ENCODE measurements at places on chromosomes 5 and 9.

GRCh38 chr5:137461391-137462264, 37.5 kb downstream of the SPOCK1 start:
- DNase-seq: no peak

- DNase-seq: no peak
These were observed 2.8 kb downstream of the PURA start for GRCh38 chr5:140116716-140117115.

GRCh38 chr9:88443480-88444113, 55.4 kb downstream of the SPIN1 start:
- DNase-seq: no peak

DNA sequence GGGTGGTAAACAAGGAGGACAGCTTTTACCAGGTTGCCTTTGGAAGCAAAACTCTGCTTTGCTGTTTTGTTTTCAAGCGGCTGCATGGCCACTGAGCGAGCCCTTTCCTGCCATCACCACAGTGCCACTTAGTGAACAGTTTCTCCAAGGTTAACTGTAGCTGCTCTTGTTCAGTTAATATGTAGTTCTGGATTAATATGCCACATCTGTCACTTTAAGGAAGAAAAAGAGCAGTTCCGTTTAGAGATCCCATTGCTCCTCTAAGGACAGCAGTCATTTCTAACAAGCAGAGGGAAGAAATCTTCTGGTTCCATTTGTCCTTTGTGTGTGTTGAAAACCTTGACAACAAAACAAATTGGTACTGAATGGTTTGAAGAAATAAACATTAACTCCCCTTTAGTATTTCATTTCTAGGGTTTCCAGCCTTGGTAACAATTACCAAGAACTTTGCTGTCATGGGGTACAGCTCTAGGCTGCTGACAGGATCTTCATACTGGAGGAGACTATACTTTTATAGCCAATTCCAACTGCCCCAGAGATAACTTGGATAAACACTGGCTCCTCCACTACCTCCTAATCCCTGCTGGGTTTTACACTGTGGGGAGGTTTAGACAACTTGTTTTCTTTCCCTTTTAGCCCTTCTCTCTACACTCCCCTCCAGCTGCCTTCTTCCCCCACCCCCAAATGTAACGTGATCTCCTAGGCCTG, 10.3 kb upstream of the ABL1 start:
- no peak for DNase-seq

DNA sequence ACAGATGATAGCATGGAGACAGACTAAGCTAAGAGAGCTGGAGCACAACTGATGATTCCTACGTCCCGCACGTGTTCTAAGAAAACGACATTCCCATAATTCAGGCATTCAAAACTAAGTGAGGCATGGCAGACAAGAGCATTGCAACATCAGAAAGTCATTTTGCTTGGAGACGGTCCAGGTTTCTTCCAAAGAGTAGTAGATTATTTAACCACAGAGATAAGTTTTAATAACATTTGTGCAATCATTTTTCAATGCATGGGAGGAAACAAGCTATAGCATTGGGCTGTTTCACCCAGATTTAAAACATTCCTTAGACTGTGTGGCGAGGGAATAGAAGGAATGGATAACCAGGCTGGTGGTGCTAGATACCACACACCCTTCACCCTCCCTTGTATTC, 117.2 kb downstream of the APBA1 start:
- no peak for DNase-seq

DNA sequence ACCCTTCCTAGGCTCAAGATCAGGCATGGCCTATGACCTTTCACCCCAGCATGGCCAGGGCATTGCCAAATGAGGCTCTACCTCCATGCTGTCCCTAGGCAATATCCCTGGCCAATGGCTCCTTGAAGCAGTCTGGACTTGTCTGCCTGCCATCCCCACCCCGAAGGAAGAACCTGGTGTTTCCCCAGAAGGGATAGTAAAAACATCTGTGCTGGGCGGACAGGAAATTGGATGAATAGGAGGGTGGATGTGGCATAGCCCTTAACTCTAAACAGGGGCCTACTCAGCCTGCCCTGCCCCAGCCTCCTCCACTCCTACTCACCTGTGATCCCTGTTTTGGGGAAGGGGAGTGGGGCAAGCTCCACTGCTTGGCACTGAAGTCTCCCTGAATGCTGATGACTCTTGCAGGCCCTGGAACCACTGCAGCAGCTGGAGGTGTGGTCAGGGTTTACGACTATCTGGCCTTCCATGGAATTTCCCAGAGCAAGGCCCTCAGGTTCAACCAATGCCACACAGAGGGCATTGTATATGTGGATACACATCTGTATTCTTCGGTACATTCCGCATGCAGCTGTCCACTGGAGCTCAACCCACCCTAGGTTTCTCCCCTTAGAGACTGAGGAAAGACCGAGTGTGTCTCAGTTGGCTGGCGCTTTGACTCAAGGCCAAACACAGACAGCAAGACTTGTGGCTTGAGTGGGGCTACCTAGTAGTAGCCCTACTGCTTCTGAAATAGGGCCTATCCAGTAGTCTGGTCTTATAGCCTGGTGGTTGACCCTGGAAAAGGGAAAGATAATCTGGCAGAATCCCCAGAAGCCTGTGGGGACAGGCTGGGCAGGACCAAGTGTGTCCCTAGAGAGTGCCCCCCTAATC, 6.4 kb upstream of the P4HA2 start:
- no peak for DNase-seq

GRCh38 chr9:15782106-15782505, 229.3 kb downstream of the CCDC171 start:
- DNase-seq: no peak

DNA sequence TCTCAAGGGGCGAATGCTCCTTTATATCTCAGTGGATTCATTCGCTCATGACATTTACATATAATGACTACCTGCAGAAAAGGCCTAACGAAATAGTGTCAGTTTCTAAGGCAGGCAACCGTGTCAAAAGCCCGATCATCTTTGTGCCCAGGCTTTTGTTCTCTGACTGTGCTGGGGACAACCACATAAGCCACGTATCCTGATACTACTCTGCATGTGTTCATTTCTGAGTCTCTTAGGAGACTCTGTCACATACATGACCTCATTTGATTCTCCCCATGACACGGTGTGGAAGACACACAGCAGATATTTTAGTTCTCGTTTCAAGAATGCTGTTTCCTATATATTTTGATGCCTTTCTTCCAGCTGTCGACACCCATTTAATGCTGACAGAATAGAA, 598.5 kb downstream of the BNC2 start:
- no peak for DNase-seq

GRCh38 chr5:176619203-176619568, 9.2 kb upstream of the GPRIN1 start:
- peak; percentile 58 for DNase-seq

DNA sequence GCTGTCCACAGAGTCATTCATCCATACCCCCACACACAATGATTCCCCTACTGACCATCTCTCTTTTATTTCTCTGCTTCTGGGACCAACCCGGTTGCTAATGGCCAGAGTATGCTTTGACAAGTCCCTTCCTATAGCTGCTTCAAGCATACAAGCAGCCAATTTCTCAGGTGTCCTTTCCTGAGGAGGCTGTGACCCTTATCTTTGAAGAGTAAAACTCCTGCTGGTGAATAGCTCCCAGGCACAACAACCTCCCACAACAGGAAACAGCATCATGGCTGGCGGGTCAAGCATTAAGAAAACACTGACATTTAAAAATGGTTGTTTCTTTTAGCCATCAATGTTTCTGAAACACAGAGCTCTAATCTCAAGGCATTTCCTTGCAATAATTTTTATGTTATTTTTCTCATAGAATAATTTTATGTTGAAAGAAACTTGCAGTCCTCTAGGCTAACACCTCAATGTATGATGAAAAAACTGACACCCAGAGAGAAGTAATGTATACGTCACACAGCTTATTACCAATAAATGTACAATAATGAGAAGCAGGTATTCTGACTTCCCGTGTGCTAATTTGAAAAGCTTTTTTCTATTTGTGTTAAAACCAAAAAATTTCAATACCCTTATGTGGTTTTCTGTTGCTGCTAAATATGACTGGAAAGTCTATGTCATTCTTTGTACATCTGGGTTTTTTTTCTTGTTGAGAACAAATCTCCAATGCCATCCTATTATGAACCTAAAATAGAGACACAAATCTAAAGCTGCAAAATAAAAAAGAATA, 7.5 kb upstream of the PAM start:
- no peak for DNase-seq

- no peak for DNase-seq
These were observed 58.4 kb downstream of the ZNF510 start for GRCh38 chr9:96719521-96719920.

- no peak for DNase-seq
These were observed 80.6 kb downstream of the FEM1C start for GRCh38 chr5:115463983-115464382.

DNA sequence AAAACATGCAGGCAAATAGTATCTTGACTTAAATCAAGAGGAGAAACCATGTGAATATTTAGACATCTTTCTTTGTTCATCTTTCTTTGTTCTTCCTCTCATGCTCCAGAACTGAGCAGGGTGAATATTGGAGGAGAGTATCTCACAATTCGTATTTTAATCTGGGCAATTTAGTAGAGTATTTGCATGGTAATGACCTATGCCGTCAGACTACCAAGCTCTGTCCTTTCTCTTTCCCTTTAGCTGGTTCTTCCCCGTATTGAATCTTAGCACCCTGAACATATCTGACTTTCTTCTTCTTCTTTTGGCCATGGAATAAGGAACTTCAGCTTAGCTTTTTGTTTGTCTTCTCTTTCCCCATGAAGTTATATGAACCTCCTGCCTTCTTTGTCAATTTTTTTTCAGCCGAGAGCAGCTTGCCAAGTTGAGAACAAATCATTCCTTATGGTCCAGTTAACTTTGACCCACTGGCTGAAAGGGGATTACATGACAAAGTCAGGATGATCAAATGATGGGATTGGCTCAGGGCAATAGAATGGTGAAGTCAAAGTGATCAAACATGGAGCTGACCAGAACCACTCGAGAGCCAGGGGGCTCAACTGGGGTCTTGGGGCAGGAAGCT, 95.8 kb downstream of the DAPK1 start:
- no peak for DNase-seq

- no peak for DNase-seq
These were observed 311.2 kb upstream of the PIK3R1 start for GRCh38 chr5:67904366-67904765.

DNA sequence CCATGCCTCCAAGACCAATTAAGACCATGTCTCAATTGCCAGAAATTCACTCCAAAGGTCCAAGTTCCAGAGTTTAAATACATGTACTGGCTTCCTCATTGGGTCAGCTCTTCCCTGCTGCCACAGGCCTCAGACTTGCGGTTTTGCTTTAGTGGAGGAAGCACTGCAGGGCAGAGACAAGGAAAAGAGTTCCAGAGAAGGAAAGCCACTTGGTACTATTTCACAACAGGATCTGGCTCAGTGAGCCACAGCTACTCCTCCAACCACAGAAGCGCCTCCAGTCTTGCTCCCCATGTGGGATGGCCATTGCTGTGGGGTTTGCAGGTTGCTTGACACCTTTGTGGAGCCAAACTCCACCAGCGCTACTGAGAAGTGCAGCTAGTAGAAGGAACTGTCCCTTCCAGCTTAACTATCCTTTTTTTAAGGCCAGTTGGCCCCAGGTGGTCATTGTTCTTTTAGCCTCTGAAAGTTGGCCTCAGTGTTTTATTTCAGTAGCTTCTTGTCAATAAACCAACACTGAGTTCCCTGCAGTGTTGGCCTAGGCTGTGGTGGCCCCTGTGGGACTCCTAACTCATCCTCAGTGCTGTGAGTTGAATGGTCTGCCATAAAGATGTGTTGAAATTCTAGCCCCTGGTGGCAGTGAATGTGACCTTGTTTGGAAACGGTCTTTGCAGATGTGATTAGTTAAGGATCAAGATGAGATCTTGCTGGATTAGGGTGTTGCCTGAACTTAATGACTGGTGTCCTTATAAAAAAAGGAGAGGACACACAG, 93.7 kb upstream of the DAP start:
- DNase-seq: no peak

DNA sequence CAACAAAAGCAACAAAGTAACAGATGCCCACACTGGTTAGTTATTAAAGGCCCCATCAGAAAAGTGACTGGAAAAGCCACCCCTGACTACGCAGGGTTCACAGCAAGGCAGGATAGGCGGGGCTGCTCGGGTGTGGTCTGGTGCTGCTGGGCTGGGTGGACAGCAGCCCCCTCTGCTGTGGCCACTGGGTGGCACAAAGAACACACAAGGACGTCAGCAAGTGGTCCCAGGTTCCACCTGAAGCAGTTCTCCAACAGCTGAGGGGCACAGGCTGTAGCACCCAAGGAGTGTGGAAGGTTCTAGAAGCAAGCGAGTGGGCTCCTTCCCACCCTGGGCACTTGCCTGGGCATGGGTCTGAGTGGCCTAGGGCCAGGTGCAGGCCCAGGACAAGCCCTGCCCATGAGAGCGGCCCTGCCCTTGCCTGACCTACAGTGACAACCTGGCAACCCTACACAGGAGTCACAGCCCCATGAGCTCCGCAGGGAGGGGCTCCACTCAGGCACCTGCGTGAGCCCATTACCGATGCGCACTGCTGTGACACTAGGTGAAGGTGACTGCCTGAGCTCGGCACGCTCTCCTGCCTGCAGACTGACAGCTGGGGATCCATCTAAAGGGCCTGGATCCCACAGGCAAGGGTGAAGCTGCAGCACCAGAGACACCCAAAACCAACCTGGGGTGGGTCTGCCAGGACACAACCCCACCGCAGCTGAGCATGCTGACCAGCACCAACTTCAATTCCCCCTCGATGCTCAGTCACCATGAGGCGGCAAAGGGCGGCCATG, 8.1 kb downstream of the BRD9 start:
- DNase-seq: no peak

DNA sequence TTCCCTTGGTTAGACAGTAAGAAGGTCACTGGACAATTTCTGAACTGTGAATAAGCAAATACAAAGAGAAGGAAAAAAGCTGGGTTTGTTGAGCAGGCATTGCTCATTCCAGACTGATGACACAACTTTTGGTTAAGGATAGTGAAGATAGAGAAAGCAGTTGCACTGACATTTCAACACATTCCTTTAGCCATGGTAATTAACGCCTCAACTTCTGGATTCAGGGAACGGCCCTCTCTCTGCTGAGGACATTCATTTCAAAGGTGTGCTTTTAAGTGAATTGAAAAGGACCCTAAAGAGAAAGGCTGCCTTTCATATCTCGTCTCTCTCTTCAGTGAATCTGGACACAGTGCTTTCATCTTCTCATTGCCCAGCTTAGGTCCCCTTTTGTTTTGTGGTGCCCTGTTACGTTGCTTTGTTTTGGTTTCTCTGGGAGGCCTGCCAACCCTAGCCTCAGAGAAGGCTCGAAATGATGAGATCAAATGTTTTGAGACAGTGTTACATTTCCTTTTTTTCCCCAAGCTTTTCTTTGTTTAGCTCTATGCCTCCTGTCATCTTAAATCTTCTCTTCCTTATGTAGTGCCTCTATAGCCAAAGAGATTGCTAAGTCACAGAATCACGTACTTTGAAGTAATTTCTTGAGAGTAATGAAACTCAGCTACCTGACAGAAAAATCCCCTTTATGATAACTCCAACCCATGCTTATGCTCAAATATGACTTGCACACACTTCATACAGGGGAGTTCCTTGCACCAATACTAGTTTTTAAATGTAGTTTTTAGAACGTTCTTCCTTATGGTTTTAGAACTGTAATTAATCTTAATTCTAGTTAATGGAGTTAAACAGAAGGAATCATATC, 94.4 kb upstream of the IFNE start:
- no peak for DNase-seq

All from stimulated activated CD8-positive, alpha-beta memory T cell treated with anti-CD3 and anti-CD28 coated beads, Interleukin-12 subunit alpha, Interleukin-12 subunit beta, amount 100 ng/mL, for 4 hours (primary cell).